T-cell (primary cell): ENCODE measurements at places on chromosomes 7 and 10. TPM values are rescaled to one million over a fixed set of nuclear protein-coding genes. Genes with fewer than 3 reads are reported as not detected.
A peak's percentile ranks its signal among the peaks of the same experiment; 100 is the strongest.

The MEIG1 gene
- total RNA-seq = not detected

The LEP gene
- total RNA-seq = not detected

The ZSWIM8 gene
- total RNA-seq = 69.0 TPM

- no peaks in the 10 kb centered on the region for H3K27me3 ChIP-seq
- H3K27ac ChIP-seq = no peak overlapping the region
- no peak overlapping the region for H3K4me3 ChIP-seq
Observed at GRCh38 chr7:128059143-128059988, 28.1 kb upstream of the LRRC4 start.

- H3K4me3 ChIP-seq = no peak overlapping the region
- H3K36me3 ChIP-seq = no peaks in the 10 kb centered on the region
- H3K27me3 ChIP-seq = no peaks in the 10 kb centered on the region
- no peak overlapping the region for H3K27ac ChIP-seq
- no peaks in the 10 kb centered on the region for H3K4me1 ChIP-seq
Observed at GRCh38 chr10:126872768-126873167, 32.5 kb upstream of the DOCK1 start.

- no peak overlapping the region for H3K4me3 ChIP-seq
- no peak for DNase-seq
- H3K36me3 ChIP-seq = peaks cover 65% of the 10 kb centered on the region
- H3K4me1 ChIP-seq = no peaks in the 10 kb centered on the region
- H3K27me3 ChIP-seq = no peaks in the 10 kb centered on the region
- no peak overlapping the region for H3K27ac ChIP-seq
Observed at GRCh38 chr10:86439544-86439943, 72.9 kb upstream of the GRID1 start.

DNA sequence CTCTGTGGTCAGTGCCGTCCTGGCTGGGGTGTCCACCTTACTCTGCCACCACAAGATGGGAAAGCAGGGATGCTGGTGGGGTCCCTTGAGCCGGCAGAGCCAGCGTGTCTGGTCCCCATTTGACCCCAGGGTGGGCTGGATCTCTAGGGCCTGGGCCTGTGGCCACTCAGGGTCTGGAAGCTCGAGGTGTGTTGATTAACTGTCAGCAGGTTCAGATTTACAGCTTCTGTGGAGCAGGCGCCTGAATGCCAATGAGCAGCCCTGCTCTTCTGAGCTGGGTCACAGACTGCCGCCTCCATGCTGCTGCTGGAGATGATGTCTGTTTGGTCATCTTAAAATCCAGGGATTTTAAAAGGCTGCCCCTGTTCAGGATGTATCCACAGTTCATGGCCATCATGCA, 11.3 kb upstream of the DPYSL4 start:
- peaks cover 47% of the 10 kb centered on the region for H3K27me3 ChIP-seq
- H3K4me1 ChIP-seq = no peaks in the 10 kb centered on the region
- no peak overlapping the region for H3K4me3 ChIP-seq
- DNase-seq = no peak
- H3K36me3 ChIP-seq = no peaks in the 10 kb centered on the region
- H3K27ac ChIP-seq = no peak overlapping the region

DNA sequence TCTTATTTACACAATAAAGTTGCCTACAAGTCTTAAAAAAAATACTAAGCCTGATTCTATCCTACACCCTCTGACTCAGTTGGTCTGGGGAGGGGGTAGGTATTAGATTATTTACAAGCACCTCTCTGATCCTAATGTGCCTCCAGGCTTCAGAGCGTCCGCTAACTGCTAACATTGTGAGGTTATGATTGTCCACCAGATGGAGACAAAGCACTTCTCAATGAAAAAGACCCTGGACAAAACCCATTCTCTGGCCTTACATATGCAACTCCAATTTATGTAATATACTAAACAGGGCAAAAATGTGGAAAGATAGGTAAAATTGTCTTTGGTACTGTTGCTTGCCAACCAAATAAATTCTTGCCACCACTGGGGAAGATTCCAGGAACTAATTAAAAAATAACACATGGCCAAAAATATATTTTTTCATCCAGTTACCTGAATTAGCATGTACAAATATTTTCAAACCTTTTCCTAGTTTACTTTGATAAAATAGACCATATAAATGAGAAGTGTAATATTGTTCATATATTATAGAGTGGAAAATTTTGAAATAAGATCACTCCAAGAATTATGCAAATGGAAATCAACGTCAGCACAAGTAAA, 92.4 kb downstream of the KIF20B start:
- DNase-seq = peak; percentile 2
- peaks cover 6% of the 10 kb centered on the region for H3K27me3 ChIP-seq
- no peak overlapping the region for H3K27ac ChIP-seq
- no peaks in the 10 kb centered on the region for H3K4me1 ChIP-seq

DNA sequence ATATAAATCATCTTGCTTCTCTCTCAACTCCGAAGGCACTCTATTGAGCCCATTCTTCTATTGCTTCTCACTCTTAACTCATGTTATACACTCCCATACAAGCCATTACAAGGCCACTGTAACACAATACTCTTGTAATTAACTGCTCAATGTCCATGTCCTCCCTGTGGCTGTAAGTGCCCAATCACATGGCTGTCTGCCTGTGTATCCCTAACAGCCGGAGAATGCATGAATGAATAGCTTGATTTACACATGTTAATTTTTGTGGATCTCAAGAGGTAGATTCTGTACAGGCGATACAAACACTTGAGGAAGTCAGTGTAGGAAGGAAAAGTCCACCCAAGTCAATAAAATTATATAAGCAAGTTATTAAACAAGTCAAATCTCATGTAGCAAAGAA, 215.6 kb downstream of the DOCK4 start:
- no peak overlapping the region for H3K4me3 ChIP-seq

DNA sequence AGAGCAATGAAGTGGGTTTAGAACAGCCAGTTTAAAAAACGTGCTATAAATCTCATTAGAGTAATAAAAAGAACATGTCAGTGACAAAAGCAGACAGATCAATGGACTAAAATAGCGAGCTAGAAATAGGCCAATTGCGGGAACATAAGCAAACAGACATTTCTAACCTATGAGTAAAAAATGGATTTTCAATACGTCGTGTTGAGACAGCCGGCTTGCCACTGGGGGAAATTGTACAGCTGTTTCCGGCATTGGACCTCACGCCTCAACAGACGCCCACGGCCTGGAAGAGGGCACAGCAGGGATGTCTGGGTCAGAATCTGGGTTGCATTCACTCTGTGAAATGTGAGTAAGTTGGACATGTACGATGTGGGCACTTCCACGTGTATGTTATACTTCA, 92.9 kb downstream of the SVOPL start:
- no peak for DNase-seq
- no peak overlapping the region for H3K4me3 ChIP-seq

- H3K4me3 ChIP-seq = no peak overlapping the region
- H3K36me3 ChIP-seq = peaks cover 17% of the 10 kb centered on the region
- no peak for DNase-seq
- no peaks in the 10 kb centered on the region for H3K27me3 ChIP-seq
Observed at GRCh38 chr7:66643395-66643794, 14.7 kb downstream of the KCTD7 start.
